ENCODE measurements at places on chromosomes 7 and 10. TPM values are rescaled to one million over a fixed set of nuclear protein-coding genes. Genes with fewer than 3 reads are reported as not detected.
A peak's percentile ranks its signal among the peaks of the same experiment; 100 is the strongest.

GRCh38 chr7:120991581-120991980 is 3.1 kb downstream of the CPED1 start:
- DNase-seq, result no peak

Gene VIPR2
- 21.3 TPM for total RNA-seq

Gene NEUROG3
- not detected for total RNA-seq

Gene EN2
- total RNA-seq, result not detected

GRCh38 chr10:92450896-92451295 is 123.0 kb downstream of the IDE start:
- no peak for DNase-seq

DNA sequence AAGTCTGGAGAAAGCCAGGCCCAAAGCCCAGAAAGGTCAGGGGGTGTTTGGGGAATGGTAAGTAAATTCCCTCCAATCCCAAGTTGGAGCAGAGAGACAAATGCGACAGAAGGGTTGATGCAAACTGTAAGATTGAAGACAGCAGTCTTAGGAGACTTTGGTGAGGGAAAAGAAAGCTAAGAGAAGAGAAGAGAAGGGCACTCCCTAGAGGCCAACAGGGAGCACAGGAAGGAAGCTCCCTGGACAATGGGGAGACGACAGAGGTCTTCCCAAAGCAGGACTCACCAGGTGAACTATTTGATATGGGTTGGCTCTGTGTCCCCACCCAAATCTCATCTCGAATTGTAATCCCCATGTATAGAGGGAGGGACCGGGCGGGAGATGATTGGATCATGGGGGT is 151.5 kb downstream of the KIF20B start:
- no peak for DNase-seq

DNA sequence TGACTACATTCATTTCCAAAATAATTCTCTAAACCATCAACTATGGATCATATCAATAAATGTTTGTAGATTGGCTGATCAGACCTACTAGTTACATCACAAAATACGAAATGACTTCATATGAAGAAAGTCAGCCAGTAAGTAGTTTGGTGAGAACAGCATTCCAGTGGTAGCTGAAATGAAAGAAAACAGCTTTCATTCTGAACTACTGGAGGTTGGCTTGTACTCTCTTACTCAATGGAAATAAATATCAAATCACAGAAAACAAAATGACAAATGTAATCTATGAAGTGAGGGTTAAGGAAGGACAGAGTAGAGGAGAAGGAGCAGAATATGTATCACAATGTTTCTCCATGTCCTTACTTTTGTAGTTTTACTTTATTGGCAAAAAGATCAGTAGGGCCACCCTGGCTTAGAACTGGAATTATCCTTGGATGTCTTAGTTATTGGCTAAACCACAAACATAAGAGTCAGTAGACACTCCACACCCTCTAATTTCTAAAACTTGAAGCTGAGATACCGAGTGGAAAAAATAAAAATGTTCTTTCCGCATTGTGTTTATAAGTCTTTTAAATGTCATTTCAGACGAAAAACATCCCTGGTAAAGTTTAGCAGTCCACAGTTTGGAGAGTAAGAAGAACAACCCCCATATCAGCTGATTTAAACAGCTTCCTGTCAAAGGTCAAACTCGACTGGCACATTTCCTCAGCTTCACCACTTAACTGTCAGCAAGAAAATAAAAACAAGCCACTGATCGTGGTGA is 74.0 kb upstream of the DGKI start:
- DNase-seq, result no peak

DNA sequence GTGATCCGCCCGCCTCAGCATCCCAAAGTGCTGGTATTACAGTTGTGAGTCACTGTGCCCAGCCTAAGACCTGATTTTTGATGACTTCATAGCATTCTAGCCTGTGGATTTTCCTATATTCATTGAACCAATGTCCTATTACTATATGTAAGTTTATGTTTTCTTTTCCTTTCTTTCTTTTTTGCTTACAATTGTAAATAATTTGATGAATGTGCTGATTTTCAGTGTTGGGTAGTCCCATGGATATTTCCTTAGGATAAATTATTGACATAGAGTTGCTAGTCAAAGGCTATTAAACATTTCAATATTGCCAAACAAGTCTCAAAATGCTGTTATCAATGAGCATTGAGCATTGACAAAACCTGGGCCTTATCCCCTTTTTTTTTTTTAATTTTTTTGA is 9.9 kb upstream of the PHYH start:
- DNase-seq, result no peak

Gene BLNK
- total RNA-seq, result 1.3 TPM

- DNase-seq, result no peak
Observed at GRCh38 chr10:14539176-14539575, 208.5 kb upstream of the FRMD4A start.

DNA sequence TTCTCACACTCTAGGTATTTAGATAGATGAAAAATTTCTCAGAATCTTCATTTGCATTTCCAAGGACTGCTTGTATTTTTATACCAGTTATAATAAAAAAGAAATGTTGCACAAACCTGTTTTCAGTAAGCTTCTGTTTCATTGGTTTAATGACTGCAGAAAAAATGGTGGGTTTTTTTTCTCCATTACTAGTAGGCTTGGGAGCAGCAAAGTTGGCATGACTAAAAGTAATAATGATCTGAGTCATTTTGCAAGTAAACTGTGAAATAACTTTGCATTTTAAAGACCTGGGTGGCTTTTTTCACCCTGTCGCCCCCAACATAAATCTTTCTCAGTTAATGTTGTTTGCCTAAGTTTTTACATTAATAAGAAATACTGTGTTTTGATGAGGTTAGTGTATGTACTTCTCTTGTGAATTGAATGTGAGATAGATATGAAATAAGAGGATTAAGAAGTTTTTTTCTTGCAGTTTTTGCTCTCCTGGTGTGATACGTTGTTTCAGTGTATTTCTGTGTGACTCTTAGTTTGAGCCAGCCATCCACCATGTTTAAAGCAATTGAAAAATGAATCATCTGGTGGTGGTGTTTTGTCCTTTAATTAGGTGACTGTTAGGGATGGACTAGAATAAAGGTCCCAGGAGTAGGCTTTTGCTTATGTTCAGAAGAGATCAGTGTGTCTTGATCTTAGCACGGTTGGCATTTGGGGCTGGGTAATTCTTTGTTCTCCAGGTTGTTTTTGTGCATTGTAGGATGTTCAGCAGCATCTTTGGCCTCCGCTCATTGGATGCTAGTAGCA is 1.8 kb downstream of the GNAI1 start:
- no peak for DNase-seq

Gene HOGA1
- total RNA-seq, result 11.9 TPM

DNA sequence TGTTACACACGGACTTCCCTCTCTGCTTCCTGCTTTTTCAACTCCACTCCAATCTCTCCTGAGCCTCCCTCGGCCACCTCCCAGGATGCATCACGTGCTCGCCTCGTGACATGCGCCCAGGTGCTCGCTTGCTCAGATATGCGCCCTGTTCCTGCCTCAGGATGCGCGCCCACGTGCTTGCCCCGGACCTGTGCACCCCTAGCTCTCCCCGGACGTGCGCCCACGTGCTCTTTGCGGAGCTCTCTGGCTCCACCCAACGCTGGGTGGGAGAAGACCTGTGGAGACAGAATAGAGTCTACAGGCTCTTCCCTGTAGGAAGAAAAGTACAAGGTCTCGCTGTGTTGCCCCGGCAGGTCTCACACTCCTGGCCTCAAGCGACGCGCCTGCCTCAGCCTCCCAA is 23.1 kb downstream of the PARD3 start:
- no peak for DNase-seq

- DNase-seq, result no peak
Observed at GRCh38 chr10:3485057-3485686, 299.8 kb downstream of the KLF6 start.

Gene MASTL
- total RNA-seq, result 1.4 TPM

Gene HOXA13
- not detected for total RNA-seq

DNA sequence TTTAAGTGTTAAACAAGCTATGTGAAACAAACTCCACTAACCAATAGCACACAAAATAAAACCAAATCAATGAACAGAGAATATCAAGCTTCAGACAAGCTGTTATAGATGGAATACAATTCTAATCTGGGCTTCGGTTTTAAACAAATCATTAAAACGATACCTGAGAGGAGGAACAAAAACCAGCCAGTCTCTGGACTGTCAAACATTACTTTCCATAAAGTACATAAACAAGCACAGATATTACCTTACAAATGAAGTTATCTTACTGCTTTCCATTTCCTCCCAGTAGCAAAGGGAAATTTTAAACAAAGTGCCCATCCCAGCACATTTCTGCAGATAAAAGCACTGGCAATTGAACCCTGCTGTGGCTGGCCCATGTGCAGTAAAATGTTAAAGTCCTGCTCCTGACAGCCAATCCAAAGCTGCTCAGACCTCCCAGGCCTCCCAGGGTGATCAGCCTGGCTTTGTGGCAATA is 128.0 kb downstream of the NRCAM start:
- no peak for DNase-seq

Gene INMT
- total RNA-seq, result 50.2 TPM

DNA sequence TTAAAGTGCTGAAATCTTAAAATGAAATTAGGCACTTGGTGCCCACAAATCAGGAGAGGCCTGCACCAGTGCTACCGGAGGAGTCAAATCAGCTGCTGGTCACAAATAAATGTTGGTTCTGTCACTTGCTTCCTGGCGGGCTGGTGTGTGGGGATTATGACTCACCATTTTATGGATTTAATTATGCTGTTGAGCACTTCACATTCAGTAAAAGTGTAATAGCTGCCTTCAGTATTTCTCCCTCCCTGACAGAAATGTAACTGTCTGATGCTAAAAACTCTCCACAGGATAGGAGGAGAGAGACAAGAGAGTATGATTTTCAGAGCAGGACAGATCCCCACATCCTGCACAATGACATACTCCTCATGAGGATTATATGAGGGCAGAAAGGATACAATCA is 186.0 kb downstream of the JAZF1 start:
- no peak for DNase-seq

Gene NME8
- total RNA-seq, result not detected

Gene INA
- total RNA-seq, result not detected

DNA sequence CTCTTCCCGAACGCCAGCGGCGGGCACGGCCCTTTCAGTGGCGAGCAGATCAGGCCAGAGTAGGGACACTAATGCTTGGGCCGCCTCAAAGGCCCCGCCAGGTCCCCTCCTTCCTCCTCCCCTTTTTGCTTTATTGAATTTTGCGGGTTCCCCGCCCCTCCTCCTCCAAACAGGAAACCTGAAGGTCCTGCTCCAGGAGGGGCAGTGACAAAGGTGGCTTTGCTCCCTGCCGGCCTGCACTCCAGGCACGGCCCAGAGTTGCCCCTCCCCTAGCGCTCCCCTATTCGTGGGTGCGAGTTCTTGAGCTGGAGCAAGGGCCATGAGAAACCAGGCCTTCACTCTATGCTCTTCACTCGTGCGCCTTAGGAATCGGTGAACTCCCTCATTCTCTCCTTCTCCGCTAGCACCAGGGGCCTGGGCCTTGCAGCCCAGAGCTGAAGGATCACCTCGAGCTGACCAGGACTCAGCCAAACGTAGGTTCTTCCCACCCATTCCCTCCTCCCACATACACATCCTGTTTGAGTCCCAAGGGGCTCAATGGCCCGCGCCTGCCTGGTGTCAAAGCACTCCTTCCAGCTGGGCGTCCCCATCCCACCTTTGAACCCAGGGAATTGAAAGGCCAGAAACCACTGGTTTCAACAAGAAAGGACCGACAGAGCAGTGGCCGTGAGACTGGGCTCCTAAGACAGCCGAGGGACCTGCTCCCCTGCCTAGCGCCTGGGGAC is 619 bp upstream of the HOXA6 start:
- DNase-seq, result no peak

Gene LRIT1
- total RNA-seq, result not detected

Gene NAT16
- not detected for total RNA-seq

GRCh38 chr7:133654547-133654946 is 401.7 kb downstream of the EXOC4 start:
- no peak for DNase-seq

- no peak for DNase-seq
Observed at GRCh38 chr7:29940199-29940598, 49.4 kb downstream of the SCRN1 start.

DNA sequence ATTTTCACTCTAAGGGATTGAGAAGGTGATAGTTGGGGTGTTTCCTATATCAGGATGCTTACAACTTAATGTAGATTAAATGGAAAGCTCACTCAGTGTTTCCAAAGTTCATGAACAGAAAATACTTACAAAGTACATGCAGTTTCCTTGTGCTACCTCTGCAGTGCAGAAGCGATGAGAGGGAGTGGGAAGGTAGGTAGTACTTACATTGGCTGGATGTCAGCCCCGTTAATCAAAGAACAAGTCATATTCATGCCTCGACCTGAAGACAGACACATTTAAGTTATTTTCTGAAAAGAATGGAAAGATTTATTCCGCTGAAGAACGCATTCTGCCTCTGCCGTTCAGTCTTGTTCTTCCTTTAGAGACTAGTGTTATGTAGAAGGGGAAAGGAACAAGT is 93.1 kb downstream of the ZMYND11 start:
- DNase-seq, result no peak

- no peak for DNase-seq
Observed at GRCh38 chr10:79886345-79886744, 59.8 kb downstream of the NUTM2E start.

Gene CDK14
- total RNA-seq, result 23.9 TPM

- DNase-seq, result peak; percentile 60
Observed at GRCh38 chr7:143434660-143435059, 8.6 kb upstream of the TAS2R60 start.

DNA sequence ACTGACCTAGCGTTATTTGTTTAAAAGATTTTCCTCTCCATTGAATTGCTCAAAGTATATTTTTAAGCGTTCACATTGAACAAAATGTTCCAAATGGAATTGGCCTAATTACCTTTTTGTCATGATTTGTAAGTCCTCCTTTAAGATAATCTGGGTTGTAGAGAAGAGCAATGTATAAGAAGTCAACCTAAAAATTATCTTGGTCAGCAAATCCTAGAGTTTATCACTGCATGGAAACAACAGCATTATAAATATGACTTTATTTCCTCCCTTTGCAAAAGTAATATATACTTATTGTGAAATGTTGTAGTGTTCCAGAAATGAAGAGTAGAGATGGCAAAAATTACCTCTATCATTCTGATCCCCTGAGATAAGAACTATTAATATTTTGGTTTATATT is 59.2 kb downstream of the TAX1BP1 start:
- DNase-seq, result no peak

GRCh38 chr7:76395965-76396726 is 13.4 kb downstream of the SSC4D start:
- no peak for DNase-seq

- DNase-seq, result no peak
Observed at GRCh38 chr10:104895541-104895940, 254.5 kb downstream of the SORCS3 start.

Gene PRR15
- 0.35 TPM for total RNA-seq

Gene ANXA8
- total RNA-seq, result 3.0 TPM

Gene TRAPPC14
- total RNA-seq, result 6.8 TPM

Measured in left ventricle myocardium superior (tissue), 1 donor.